Type B pancreatic cell (in vitro differentiated cells): ENCODE measurements at places on chromosomes 12 and 14. TPM values are rescaled to one million over a fixed set of nuclear protein-coding genes. Genes with fewer than 3 reads are reported as not detected.

DNA sequence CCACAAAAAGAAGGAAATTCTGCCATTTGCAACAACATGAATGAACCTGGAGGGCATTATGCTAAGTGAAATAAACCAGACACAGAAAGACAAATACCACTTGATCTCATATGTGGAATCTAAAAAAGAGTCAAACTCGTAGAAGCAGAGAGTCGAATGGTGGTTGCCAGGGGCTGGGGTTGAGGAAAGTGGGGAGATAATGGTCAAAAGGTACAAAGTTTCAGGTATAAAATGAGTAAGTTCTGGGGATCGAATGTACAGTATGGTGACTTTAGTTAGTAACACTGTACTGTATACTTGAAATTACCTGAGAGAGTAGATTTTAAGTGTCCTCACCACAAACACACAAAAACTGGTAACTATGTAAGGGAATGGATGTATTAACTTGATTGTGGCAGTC lies 129.4 kb downstream of the PPM1H start:
- peaks cover 10% of the 10 kb centered on the region for H3K36me3 ChIP-seq
- no peaks in the 10 kb centered on the region for H3K27me3 ChIP-seq

TMEM63C gene
- total RNA-seq = 4.6 and 5.5 TPM in 2 replicates

NOXRED1 gene
- 0.46 and 0.57 TPM in 2 replicates for total RNA-seq

- no peaks in the 10 kb centered on the region for H3K4me1 ChIP-seq
- no peak for DNase-seq
- H3K4me3 ChIP-seq = no peak overlapping the region
- H3K36me3 ChIP-seq = peaks cover 7% of the 10 kb centered on the region
- H3K27ac ChIP-seq = no peak overlapping the region
Measured at GRCh38 chr14:91277546-91278382, 33.3 kb upstream of the GPR68 start.

DNA sequence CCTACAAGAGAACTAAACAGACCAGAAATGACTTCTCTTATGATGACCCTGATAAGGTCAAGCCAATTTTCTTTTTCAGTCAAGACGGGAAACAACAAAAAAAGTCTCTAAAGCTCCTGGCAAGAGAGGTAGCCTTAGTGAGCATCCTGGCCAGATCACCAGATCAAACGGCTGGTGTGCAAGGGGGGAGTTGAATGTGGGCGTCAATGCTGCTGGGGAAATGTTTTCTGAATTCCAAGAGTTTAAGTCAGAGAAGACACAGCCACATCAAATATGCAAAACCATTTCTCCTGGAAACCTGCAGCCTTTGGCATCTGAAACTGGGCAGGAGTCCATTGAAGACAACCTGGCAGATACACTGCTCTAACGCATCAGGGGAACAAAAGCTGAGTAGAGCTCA lies 16.0 kb upstream of the SELPLG start:
- no peaks in the 10 kb centered on the region for H3K27me3 ChIP-seq
- H3K36me3 ChIP-seq = peaks cover 40% of the 10 kb centered on the region
- no peak for DNase-seq
- H3K4me1 ChIP-seq = peaks cover 4% of the 10 kb centered on the region
- H3K27ac ChIP-seq = no peak overlapping the region
